ENCODE measurements at places on chromosomes 6 and 20. TPM values are rescaled to one million over a fixed set of nuclear protein-coding genes. Genes with fewer than 3 reads are reported as not detected.

USP49 gene
- 2.7 TPM for total RNA-seq

DNA sequence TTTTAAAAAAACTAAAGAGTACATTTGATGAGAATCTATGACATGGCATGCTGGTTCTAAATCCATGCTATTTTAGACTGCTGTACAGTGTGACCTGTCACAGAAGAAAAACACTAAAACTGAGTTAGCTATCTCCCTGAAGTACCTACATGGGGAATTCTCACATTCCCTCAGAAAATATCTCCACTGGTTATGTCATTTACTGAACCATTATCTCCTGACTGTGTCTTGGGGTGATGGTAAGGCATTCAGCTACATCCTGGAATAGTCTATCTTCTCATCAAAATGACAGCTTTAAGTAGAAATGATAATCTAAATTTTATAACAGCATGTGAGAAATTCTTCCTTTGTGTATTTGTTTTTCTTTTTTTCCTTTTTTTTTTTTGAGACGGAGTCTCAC lies 172.1 kb upstream of the HTR1E start:
- DNase-seq, result no peak

DNA sequence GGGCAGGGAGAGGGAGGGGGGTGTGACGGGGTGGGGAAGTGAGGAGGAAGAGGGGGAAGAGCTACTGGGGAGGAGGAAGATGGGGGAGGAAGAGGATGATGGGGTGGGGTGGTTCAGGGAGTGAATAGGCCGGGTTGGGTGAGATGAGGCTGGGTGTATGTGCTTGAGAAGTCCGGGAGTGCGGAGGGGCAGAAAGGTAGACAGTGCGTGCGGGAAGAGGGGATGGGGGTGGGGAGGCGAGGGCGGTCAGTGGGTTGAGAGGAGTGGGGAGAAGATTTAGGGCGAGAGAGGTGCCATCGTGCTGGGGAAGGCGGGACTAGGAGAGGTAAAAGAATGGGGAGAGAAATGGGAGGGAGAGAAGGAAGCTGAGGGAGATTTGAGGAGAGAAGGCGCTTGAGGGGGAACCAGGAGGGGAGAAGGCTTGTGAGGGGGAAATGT lies 30.9 kb upstream of the NOTCH4 start:
- DNase-seq, result no peak

- no peak for DNase-seq
Observed at GRCh38 chr6:24064832-24065231, 61.2 kb upstream of the NRSN1 start.

DNA sequence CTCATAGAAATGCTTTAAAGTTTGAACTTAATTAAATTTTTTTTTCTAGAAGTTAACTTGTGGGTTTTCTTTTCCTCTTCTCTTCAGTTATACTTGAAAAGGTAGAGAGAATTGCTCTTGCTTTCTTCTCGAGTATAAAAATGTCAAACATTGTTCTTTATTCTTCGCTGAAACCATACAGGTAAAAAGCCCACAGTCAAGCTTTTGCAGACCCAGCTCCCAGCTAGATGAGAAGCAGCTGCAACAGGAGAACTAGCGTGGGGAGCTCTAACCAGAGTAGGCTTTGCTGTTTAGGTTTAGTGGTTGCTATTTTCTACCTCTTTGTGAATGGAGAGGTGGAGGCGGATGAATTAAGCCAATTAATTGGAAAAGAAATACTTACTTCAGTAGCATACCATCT lies 102.7 kb downstream of the JARID2 start:
- no peak for DNase-seq

DNA sequence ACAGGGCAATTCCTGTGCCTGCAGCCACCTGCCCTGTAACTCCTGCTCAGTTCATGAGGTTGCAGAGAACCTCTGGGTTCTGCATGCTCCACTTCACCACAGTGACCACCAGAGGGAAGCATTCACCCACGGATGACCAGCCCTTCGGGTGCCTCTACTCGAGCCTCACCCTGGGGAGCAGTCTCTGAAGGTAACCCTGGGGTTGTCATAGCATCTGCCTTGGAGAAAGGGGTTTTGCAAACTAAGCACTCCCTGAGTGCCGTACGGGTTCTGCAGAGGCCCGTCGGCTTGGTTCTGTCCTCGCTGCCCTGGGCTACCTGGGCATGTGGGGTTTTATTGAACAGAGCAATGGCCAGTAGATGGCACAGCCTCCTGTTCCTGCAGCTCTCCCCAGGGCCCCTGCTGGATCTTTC lies 10.2 kb upstream of the CST5 start:
- peak; percentile 47 for DNase-seq

DNA sequence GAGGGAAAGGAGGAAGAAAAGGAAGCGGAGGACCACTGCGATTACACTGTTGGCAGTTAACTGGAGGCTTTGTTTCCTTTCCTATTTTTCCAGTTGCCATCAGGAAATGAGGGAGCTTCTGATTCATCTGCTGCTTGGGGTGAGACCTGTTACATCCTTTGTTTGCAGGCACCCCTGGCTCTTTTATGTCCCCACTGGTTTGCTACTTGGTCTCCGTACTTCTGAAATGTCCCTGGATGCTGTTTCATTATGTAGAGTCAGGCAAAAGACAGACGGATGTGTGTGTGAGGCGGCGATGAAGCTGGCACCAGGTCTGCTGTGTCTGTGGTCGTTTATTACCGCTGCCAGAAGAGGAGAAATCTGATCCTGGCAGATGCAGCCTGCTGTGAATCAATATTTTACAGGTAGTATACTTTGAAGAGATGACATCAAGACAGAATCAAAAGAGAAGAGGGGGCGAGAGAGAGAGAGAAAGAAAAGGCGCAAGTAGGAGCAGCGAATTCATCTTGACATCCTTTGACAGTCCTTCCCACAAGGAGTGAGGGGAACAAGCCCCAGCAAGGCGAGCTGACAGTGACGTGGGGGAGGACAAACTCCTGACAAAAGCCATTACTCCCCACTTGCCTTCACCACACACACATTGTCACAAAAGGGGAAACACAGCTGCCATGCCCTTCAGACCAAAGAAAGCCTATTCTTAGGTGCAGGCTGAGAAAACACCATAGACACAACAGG lies 145.9 kb upstream of the FBXL4 start:
- DNase-seq, result no peak

DNA sequence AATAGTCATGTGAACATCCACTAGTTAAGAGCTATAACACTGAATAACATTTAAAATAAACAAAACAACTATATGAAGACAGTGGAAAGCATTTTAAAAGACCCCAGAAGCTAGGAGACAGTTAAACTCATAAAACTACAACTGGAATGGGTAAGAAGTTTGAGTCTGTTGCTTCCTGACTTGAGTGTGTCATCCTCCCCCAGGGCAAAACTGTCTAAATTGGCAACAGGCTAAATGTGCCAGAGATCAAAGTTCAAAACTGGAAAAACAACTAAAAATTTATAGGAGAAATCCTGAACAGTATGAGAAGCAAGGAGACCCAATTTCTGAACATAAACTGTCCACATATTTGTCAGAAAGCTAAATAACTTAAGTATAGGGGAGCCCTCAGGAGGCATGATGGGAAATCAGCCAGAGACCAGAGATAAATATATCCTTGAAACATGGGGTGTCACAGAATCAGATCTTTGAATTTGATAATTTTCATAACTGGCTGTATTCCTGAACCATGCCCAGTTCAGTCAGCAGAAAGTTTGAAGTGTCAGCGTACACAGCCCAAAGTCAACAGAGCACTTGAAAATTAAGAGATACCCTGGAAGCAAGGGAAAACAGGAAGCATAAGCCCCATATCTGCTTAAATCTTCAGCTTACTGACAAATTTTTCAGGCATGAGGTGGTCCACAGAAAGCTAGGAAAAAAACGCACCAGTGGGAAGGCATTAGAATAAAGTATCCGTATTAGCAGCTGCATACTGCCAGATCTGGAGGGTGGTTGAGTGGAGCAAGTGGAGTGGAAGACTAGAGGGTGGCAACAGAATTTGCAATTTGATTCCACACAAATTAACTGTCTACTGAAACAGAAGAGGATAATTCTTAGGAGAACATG lies 516.1 kb upstream of the MAN1A1 start:
- DNase-seq, result no peak

DNA sequence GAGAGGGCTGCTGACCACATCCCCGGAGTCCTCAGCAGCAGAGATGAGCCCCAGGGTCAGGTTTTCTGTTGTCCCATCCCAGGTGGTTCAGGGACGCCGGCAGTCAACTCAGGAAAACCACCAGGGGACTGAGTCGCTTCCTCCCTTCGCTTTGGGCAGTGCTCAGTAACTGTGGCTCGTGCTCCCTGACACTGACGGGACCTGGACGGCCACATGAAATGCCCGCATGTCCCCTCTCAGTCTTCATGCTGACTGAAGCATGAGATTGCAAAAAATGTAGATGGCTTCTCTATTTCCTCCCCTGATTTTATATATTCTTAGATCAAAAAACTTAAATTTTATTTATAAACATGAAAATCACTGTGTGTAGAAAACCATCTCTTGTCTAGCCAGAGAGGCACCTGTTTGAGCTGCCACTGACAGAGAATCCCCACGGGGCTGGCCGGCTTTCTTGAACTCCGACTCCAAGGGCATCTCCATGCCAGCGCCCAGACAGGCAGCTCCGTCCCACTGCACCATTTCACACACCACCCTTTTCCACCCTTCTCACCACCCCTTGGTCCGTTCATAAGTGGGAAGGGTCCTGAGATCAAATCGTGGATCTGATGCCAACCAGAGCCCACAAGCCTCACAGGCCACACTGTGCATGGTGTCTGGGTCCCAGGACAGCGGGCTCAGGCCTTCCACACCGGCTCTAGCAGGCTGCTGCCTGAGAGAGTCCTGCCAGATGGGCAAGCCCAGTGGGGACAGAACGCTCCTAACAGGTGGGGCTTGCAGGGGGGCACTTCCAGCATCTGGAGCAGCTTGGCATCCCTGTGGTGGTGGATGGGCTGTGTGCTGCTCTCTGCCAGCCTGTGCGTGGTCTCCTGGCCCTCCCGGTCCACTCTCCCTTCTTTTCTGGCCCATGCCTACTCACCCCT lies 98.2 kb downstream of the SMOC2 start:
- DNase-seq, result no peak

DNA sequence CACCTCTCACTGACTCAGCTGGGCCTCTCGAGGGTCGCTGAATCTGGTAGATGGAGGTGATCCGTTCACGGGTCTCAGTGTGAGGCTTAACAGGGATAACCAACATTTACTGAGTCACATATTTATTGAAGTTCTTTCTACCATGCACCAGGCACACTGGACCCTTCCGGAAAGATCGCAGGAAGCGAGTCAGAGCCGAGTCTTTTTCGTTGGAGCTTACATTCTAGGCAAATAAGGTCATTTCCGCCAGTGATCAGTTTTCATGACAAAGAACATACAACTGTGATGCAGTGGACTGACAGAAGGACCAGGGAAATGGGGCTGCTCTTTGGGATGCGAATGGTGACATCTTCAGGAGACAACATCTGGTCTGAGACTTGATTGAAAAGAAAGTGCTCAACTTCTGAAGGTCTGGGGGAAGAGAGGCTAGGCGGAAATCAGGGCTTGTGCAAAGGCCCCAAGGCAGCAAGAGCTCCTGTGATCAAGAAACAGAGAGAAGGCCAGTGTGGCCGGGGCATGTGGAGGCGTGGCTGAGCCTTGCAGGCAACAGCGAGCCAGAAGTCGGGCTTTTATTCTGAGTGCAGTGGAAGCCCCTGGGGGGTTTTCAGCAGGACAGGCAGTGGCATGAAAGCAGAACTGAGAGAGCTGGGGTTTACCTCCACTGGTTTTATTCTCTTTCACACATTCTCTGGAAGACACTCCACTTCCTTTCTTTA lies 56.7 kb downstream of the APCDD1L start:
- DNase-seq, result no peak

DNA sequence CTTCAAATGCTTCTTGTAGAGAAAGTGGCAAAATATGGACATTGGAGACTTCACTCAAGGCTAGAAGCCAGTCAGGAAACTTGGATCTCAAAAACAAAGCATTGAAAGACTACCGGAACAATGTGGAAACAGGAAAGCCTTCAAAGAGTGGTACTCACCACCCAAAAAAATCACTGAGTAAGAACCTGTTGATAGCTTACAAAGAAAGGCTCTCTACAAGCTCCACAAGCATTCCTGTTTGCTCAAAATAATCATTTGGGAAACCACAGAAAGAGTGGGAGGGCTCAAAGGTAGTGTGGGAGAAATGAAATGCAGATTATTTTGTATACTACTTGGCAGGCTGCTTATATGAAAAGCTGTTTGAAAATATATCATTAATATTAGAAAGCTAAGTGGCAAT lies 9.5 kb upstream of the DST start:
- peak; percentile 58 for DNase-seq

GRCh38 chr6:155519176-155519738 lies 63.6 kb upstream of the NOX3 start:
- no peak for DNase-seq

All from fibroblast of the aortic adventitia (primary cell).